ENCODE measurements at places on chromosomes 5 and 9.
A peak's percentile ranks its signal among the peaks of the same experiment; 100 is the strongest.

- H3K27me3 ChIP-seq: no peaks in the 10 kb centered on the region
- no peaks in the 10 kb centered on the region for H3K36me3 ChIP-seq
- no peak for DNase-seq
- H3K4me3 ChIP-seq: no peak overlapping the region
Observed at GRCh38 chr9:133122935-133123611, 2.0 kb upstream of the RALGDS start.

- no peak overlapping the region for H3K27ac ChIP-seq
- DNase-seq: no peak
- no peak overlapping the region for H3K4me3 ChIP-seq
- peaks cover 2% of the 10 kb centered on the region for H3K36me3 ChIP-seq
- H3K27me3 ChIP-seq: no peaks in the 10 kb centered on the region
Observed at GRCh38 chr9:33921967-33922895, 105.3 kb downstream of the UBE2R2 start.

DNA sequence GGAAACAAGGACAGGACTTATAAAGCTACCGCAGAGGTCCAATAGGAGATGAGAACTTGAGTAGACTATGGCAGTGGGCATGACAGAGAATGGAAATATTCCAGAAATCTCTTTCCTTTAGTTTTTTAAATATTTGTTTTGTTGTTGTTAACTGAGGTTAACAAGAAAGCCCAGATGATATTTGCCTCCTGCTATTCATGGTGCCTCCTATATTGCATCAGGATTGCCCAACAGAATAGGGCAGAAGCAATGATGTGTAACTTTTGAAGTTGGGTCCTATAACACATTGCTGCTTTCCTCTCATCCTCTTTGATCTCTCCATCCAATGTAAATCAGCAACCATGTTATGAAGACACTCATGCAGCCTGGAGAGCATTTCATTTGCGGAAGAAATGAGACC lies 42.8 kb downstream of the PDE4D start:
- no peak overlapping the region for H3K27ac ChIP-seq
- H3K4me3 ChIP-seq: no peak overlapping the region
- no peaks in the 10 kb centered on the region for H3K27me3 ChIP-seq
- DNase-seq: no peak

DNA sequence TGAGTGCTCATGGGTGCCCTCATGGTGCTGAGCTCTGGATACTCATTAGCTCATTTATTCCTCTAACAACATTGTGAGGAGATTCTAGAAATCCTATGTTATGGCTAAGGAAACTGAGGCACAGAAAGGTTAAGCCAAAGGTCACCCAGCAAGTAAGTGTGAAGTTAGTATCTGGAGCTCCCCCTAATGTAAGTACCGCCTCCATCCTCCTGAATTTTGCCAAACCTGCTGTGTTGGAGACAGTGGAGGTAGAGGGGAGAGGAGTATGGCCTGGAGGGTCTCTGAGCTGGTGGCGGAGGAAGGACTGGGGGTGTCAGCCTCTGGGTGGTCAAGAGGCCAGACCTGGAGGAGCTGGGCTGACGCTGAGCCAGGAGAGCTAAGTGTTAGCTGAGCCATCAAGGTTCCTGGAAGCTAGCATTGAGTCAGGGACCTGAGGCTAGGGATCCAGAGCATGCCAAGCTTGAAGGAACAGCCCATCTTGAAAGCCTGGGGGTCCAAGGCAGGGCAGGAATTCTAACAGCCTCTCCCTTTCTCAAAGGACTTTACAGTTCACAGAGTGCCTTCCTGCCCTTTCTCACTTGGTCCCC lies 114.8 kb downstream of the RGS3 start:
- no peak overlapping the region for H3K4me3 ChIP-seq
- H3K4me1 ChIP-seq: peaks cover 83% of the 10 kb centered on the region
- DNase-seq: no peak
- H3K27me3 ChIP-seq: no peaks in the 10 kb centered on the region
- no peaks in the 10 kb centered on the region for H3K36me3 ChIP-seq
- H3K27ac ChIP-seq: peak overlapping the region; percentile 77

DNA sequence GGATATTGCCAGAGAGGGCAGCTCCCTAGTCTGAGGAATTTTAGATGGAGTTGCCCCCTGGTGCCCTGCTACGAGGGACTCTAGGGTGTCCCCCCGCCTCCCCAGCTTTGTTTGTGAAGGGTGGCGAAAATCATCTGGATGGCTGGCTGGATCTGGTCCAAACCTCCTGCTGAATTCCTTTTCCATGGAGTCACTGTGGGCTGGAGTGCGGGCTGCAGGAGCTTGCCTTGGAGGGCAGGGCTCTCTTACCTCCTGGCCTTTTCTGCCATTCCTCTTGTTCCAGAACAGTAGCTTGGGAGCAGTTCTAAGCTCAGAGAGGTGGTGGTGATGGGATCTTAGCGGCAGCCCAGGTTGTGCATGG lies 2.1 kb downstream of the SYNPO start:
- no peaks in the 10 kb centered on the region for H3K36me3 ChIP-seq
- no peak overlapping the region for H3K4me3 ChIP-seq
- H3K27me3 ChIP-seq: no peaks in the 10 kb centered on the region
- H3K27ac ChIP-seq: peak overlapping the region; percentile 91
- DNase-seq: no peak

- H3K4me1 ChIP-seq: peaks cover 23% of the 10 kb centered on the region
- H3K27me3 ChIP-seq: no peaks in the 10 kb centered on the region
Observed at GRCh38 chr9:90103771-90104170, 499.0 kb downstream of the GADD45G start.

DNA sequence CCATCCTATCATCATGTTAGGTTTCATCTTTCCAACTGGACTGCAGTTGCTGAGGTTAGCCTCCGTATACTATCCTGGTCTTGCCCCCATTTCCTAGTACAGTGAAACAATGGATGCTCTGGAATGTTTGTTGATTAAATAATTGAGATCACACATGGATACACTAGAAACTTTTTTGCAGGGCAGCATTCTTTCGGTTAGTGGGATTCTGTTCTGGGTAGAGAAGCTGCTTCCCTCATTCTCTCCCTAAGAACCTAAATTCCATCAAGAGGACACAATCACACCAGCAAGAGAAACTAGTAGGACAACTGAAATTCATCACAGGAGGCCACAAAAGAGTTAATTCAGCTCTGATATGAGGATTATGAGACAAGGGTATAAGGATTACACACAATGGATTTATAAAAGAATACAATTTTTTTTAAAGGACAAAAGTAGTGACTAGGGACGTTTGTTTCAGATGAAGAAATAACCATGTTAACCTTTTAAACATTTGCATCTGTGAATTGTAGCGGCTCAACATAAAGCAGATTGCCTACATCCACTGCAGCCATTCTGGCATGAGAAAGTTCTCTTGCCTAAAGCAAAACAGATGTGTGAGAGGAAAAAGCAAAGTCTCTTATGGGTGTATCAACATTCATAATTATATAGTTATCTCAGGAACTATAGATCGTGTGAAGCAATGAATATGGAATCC lies 162.7 kb upstream of the LHFPL2 start:
- no peak overlapping the region for H3K27ac ChIP-seq
- no peak for DNase-seq
- H3K27me3 ChIP-seq: no peaks in the 10 kb centered on the region
- H3K4me1 ChIP-seq: no peaks in the 10 kb centered on the region
- no peak overlapping the region for H3K4me3 ChIP-seq

DNA sequence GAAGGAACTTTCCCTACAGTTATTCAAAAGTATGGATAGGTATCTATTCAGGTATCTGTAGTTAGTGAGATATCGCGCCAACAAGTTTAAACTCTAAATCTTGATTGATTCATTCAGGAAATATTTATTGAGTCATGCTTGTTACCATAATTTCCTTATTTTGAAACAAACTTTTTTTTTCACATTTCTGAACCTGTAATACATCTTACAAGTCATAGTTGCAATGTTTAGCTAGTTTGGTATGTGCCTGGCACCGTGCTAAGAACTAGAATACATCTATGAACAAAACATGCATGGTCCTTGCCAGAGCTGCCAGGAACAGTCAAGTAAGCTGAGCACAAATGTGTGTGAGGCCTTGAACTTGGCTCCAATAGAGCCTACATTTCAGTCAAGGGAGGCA lies 226.4 kb downstream of the PCSK5 start:
- DNase-seq: no peak
- H3K27ac ChIP-seq: no peak overlapping the region
- H3K36me3 ChIP-seq: no peaks in the 10 kb centered on the region
- H3K4me1 ChIP-seq: peaks cover 14% of the 10 kb centered on the region
- no peaks in the 10 kb centered on the region for H3K27me3 ChIP-seq

GRCh38 chr9:108376140-108376539 lies 479.6 kb downstream of the ACTL7B start:
- H3K4me3 ChIP-seq: no peak overlapping the region
- no peak for DNase-seq
- peaks cover 8% of the 10 kb centered on the region for H3K4me1 ChIP-seq

GRCh38 chr5:140988608-140989007 lies 22.3 kb downstream of the PCDHAC2 start:
- no peak overlapping the region for H3K27ac ChIP-seq
- H3K27me3 ChIP-seq: no peaks in the 10 kb centered on the region
- H3K4me3 ChIP-seq: no peak overlapping the region
- no peaks in the 10 kb centered on the region for H3K36me3 ChIP-seq
- no peak for DNase-seq

DNA sequence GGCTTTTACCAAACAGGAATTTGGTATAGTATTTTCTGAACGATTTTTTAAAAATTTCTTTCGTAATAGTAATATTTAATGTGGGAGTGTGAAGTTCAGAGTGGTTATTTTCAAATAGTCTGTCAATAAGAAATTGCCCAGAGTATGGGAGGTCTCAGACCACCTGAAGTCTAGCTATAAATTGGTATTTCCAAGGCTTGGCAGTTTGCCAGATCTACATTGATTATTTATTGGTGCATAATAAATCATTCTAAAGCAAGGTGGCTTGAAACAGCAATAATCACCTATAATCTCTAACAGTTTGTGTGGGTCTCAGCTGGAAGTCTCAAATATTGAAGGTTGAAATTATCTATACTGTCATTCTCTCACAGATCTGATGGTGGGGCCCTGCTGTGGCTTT lies 118.5 kb downstream of the PRR16 start:
- H3K27ac ChIP-seq: no peak overlapping the region
- H3K27me3 ChIP-seq: no peaks in the 10 kb centered on the region
- no peak overlapping the region for H3K4me3 ChIP-seq
- H3K36me3 ChIP-seq: no peaks in the 10 kb centered on the region
- no peaks in the 10 kb centered on the region for H3K4me1 ChIP-seq
- DNase-seq: no peak

DNA sequence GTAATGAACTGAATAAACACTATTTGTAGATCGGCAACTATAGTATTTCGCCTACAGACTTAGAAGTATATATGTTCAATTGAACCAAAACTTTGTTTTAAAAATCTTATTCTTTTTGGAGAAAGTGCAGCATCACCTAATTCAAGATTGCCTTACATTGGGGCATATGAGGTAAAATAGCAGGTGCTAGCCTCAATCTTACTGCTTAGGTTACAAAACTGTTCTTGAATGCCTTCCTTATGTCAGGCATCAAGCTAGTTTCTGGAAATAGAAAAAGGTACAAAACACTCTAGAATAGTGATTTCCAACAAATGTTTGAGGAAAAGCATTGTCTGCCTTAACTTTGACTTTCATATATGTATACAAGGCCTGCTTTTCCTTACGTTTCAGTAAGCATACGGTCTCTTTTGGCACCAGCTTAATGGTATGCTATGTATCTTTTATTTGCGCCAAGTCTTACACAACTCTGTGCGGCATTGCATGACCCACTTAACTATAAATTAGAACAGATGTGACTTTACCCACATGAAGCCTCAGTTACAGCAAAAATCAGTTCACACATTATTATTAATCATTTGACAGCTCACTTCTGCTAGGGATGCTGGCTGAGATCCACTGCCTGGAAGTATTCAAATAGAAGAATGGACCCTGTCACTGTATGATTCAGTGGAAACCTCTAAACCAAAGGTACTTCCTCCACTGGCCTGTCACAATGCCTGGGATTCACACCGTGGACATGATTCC lies 174.1 kb downstream of the PRELID2 start:
- no peaks in the 10 kb centered on the region for H3K27me3 ChIP-seq
- no peak overlapping the region for H3K4me3 ChIP-seq
- peaks cover 9% of the 10 kb centered on the region for H3K4me1 ChIP-seq

GRCh38 chr5:95975703-95976102 lies 14.1 kb upstream of the ELL2 start:
- no peaks in the 10 kb centered on the region for H3K36me3 ChIP-seq
- H3K4me3 ChIP-seq: no peak overlapping the region
- no peak for DNase-seq
- H3K27ac ChIP-seq: no peak overlapping the region
- no peaks in the 10 kb centered on the region for H3K4me1 ChIP-seq
- no peaks in the 10 kb centered on the region for H3K27me3 ChIP-seq

- no peak for DNase-seq
- H3K36me3 ChIP-seq: no peaks in the 10 kb centered on the region
- no peaks in the 10 kb centered on the region for H3K27me3 ChIP-seq
Observed at GRCh38 chr9:127854184-127854806, at the start of gene ENG. Gene ENG (minus strand): TSS chr9:127854658. CDS start chr9:127854355, 303 bp downstream.

DNA sequence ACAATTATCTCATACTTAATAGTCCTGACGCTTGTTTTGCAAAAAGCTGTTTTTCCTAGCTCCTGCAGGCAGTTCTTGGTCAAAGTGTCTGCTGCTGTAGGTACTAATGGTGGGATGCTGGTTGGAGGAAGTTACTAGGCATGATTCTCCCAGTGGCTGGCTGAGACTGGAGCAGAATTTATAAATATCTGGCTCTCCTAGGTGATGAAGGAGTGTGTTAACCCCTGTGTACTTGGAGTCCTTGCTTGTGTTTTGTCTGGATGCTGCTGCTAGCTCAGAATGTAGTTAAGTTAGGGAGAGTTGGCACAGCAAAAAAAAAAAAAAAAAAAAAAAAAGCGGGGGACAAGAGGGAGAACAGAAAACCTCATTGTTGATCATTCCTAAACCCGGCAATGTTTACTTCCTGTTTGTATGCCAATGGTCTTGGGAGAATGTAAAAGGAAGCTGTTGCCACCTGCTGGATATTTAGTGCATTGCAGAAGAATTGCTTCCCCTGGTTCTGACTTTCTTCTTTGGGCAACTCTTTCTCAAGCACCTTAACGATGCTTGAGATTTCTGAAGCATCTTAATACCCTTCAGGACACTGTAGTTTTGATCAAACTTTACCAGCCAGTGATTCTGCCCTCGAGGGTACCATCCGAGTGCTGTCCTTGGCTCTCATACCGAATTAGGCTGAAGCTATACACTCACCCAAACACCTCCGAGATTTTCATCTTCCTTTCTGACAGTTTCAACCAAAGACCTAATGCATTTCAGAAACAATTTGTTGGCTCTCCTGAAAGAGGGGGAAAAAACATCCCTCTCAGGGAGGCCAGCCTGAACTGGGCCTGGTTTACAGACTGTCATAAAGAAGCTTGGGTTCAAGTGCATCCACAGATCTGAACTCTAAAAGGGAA lies 71.7 kb upstream of the WWC1 start:
- no peaks in the 10 kb centered on the region for H3K27me3 ChIP-seq
- H3K4me1 ChIP-seq: peaks cover 6% of the 10 kb centered on the region
- H3K36me3 ChIP-seq: no peaks in the 10 kb centered on the region
- DNase-seq: no peak
- H3K27ac ChIP-seq: no peak overlapping the region

- no peaks in the 10 kb centered on the region for H3K27me3 ChIP-seq
- H3K4me1 ChIP-seq: no peaks in the 10 kb centered on the region
- H3K27ac ChIP-seq: no peak overlapping the region
- DNase-seq: no peak
- no peaks in the 10 kb centered on the region for H3K36me3 ChIP-seq
- H3K4me3 ChIP-seq: no peak overlapping the region
Observed at GRCh38 chr9:114888607-114889006, 41.8 kb downstream of the TNFSF8 start.

Measured in vagina (tissue), 2 donors.